GOT3 (cell line): ENCODE measurements at places on chromosomes 6 and 20.

GRCh38 chr20:3084283-3084985 lies at the start of gene AVP:
TSS of gene AVP (minus strand) at chr20:3084724. CDS start at chr20:3084674, 50 bp downstream.
- DNase-seq, result no peak

DNA sequence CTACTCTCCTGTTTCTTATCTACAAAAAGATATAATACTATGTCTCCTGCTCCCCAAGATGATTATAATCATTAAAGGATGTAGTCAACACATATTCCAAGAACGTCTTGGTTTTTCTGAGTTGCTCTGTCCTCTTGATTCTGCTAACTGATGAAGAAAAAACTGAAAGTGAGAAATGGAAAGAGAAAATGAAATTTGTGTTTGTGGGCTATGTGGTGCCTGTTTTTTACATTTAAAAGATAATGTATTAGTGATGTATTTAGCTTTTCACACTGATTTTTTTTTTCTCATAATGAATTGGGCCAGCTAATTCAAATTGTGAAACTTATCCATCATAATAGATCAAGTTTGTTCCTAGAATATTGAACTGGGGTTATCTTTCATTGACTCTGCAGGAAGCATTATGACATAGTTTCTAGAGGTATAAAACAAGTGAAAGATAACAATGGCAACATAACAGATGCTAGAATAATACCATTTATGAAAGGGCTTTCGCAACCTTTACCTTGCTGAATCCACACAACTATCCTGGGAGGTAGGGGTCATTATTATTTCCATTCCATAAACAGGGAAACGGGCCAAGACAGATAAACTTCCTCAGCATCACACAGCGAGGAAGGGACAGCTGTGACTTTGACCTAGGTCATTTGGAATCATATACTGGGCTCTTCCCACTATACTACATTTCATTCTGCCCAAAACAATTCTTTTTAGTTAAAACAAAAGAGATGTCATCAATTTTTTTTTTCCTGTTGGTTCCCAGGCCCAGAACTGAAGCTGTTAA lies 336.7 kb downstream of the GJA1 start:
- no peak for DNase-seq

GRCh38 chr6:93940381-93940780 lies 521.0 kb upstream of the EPHA7 start:
- no peak for DNase-seq

DNA sequence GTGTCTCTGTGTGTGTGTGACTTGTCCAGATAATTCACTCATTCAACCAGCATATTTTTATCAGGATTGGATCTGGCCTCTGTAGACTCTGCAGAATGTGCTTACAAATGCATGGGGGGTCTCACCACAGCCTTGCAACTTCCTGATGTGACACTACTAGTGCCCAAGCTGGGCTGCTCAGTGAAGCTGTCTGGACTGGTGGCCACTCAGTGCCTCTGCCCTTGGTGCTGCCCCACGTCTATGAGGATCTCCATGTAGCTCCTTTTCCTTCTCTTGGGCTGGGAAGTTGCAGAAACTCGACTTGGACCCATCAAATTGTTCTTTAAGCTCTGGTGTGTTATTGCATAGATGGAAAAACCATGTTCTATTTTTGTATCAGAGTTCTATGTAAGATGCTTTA lies 75.8 kb downstream of the NRN1 start:
- DNase-seq, result no peak

GRCh38 chr6:89281779-89282246 lies 33.3 kb downstream of the GABRR2 start:
- DNase-seq, result no peak

DNA sequence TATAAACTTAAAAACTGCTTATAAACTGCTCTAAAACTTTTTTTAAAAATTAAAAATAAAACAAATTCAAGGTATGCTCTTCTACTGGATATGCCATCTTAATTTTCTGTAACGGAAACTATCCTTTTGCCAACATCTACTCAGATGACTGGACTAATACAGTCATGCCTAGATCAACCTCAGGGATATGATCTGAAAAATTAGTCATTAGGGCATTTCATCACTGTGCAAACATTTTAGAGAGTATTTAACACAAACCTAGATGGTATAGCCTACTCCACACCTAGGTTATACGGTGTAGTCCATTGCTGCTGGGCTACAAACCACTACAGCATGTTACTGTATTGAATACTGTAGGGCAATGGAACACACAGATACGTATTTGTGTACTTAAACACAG lies 64.8 kb downstream of the TRIM27 start:
- DNase-seq, result no peak

GRCh38 chr6:55872866-55873265 lies 2.5 kb downstream of the BMP5 start:
- DNase-seq, result no peak

GRCh38 chr6:80250391-80250997 lies 144.0 kb downstream of the BCKDHB start:
- DNase-seq, result no peak

DNA sequence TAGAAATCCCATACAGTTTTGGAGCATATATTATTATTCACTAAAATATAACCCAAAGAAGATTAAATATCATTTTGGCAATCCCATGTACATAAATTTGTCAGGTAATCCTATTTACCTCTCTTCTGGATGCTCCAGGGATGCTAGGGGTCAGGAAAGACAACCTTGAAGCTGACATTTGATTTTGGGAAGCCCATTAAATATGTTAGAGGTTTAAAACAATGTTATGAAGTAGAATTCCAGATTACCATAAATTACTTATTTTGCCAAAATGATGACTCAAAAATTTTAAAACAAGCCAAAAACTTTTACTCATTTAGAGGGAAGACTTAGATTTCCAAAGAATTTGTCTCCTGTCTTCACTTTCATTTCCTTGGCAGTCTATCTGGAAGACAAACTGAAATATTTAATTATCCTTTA lies 9.2 kb upstream of the IL22RA2 start:
- DNase-seq, result no peak

GRCh38 chr20:17562804-17563305 lies 7.0 kb upstream of the DSTN start:
- no peak for DNase-seq

DNA sequence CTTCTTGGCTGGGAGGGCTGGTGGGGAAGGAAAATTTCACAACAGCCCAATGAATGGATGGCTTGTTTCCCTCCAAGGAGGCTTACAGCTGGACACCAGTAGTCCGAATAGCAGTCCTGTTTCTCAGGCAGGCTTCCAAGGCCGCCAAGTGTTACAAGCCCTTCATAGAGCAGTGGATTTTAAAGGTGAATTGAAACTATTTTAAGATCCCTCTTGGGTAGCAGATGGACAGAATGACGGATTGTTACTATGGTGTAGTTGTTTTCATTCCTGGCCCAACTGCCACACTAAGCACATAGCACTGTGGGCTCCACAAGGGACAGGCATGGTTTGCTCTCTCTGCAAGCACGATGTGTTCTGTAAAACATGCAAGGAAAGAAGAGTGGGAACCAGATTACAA lies 203.3 kb upstream of the TAB2 start:
- no peak for DNase-seq

- no peak for DNase-seq
These were observed 26.9 kb downstream of the ARMC2 start for GRCh38 chr6:108875161-108875555.

- DNase-seq, result no peak
These were observed 176.4 kb upstream of the MYLIP start for GRCh38 chr6:15952231-15953151.

- no peak for DNase-seq
These were observed 272.9 kb upstream of the SUPT3H start for GRCh38 chr6:45650524-45651135.

GRCh38 chr6:157999168-158000051 lies 17.7 kb downstream of the SYNJ2 start:
- no peak for DNase-seq

- no peak for DNase-seq
These were observed 59.2 kb upstream of the SLC22A23 start for GRCh38 chr6:3516092-3516491.

DNA sequence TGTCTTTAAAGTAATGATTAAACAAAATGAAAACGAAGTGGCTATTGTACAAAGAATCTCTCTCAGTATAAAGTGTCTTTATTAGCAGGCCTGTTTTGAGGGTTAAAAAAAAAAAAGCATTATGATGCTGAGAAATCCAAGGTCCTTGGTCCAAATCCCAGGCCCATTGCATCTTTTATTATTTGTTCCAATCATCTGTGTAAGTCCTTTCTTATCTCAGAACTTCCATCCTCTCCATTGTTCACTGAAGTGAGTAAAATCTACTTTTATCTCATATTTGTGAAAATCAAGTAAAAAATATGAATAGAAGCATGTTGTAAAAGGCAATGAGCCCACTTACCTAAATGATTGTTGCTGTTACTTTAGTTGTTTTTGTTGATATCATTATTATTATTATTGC lies 499.1 kb upstream of the JAG1 start:
- no peak for DNase-seq

DNA sequence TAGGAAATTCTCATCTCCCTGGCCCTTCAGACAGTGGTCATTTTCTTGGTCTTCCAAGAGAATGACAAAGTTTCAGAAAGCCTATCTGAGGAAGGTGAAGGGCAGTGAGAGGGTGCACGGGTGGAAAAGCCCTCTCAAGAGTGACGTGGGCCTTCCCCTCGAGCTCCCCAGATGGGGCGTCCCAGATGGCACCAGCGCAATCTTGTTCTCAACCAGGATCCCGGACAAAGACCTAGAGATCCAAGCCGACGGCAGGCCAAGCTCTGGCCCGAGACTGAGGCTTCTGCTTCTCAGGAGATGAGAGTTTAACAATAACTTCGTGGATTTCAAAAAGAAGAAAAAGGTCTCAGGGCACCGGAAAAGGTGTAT lies 797 bp upstream of the ZNF133 start:
- DNase-seq, result no peak

- DNase-seq, result no peak
These were observed 881.1 kb downstream of the EPHA7 start for GRCh38 chr6:92538275-92538674.

DNA sequence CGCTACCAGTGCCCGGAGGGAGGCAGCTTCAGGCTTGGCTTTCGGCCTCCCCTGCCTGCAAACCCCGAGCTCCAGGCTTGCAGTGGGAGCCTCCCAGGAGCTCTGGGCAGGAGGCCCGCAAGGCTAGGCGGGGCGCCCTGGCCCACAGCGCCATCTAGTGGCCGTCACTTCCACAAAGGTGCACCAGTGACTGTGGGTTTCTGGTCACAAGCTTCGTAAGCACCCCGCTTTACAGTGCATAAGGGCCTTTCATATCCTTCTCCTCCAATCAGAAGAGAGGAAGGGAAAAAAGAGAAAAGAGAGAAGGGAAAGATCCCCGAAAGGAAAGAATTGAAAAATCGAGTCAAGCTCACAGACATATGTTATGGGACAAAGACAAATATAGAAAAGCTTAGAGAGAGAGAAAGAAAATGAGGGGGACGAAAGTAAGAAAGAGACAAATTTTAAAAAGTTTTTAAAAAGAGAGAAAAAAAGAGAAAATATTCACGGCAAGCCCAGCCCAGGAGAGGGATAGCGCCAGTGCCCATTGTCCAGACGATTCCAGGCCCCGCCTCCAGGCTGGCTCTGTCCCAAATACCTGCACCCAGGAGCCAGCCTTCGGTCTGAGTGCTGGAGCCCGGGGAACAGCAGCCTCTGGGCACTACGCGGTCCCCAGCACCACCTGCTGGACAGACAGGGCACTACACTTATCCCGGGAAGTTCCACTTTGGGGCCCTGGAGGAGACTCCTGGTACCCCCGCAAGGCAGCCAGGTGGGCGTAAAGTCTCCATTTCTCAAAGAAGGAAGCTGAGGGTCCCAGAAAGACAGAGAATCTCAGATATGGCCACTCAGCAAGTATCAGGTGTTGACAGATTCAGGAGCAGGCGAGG lies 207.1 kb downstream of the PREX1 start:
- peak; percentile 35 for DNase-seq

GRCh38 chr6:140105241-140105640 lies 730.8 kb upstream of the CITED2 start:
- DNase-seq, result no peak

DNA sequence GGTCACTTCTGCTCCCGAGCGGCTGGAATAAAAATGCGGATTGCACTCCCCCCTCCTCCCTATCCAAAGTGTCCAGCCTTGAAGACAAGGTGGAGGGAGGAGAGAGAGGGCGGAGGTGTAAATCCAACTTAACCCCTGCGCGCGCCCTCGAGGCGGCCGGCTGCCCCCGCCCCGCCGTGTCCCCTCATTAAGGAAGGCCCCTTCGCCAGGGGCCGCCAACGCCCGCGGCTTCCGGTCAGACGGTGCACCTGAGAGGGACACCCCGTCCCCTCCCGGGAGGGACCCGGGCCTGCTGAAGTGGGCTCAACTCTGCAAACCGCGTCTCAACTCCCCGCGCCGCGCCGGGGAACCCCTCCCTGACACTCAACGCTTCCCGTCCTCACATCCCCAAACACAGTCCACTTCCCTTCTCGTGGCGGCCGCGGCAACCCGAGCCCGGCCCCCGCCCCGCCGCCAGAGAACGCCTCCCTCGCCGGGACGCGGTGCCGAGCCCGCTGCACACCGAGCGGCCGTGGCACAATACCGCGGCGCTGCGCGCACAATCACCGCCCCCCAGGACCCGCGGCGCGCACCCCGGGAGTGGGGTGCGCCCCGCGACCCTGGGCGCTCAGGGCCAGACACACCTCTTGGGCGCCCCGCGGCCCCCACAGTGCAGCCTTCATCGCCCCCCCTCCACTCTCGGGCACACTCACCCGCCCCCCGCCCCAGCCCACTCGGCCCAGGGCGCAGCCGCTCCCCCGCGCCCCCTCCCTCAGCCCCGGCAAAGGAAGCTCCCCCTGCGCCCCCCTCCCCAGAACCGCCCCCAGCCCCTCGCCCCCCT lies 102.5 kb downstream of the NOL4L start:
- DNase-seq, result no peak

GRCh38 chr6:167328086-167328485 lies 3.2 kb downstream of the TTLL2 start:
- DNase-seq, result no peak

DNA sequence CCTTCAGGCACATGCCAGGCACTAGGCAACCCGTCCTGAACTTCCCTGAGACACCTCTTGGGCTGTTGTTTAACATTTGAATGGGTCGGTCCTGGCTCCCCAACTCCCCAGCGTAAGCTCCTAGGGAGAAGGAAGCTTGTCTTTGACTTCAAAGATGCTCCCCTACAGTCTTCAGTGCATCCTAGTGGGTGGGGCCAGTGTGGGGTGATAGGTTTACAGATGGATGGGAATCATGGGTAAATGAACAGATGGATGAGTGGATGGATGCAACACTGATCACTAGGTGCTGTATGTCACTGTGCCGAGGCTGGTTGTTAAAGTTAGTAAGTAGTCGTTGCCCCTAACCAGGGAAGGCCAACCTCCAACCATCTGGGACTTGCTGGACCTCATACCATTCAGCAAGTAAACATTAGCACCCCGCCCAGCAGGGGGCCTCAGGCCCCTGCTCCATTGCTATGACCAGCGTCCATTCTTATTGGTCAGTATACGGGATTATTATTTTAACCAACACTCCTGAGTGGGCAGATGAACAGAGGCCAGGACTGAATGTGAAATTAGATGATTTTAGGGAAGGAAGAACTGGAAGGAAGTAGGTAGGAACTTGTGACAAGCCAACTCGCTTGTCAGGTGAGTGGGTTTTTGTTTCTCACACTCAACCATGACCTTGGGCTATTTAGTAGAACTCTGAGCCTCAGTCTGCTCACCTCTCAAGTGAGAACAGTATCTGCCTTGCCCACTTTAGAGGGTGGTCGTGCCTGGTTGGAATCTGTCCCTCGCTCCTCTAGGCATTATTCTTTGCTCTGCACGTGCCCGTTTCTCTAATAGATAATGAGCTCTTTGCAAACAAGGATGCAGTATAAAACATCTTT lies 82.9 kb upstream of the FOXP4 start:
- no peak for DNase-seq

GRCh38 chr6:136952714-136953260 lies 30.7 kb downstream of the SLC35D3 start:
- DNase-seq, result no peak
